GM12891 (cell line): ENCODE measurements at places on chromosomes 16 and 17.

GRCh38 chr16:4686497-4687210, 6.7 kb upstream of the NUDT16L1 start:
- no peak for DNase-seq

GRCh38 chr17:40909755-40910154, 24.7 kb upstream of the KRT20 start:
- DNase-seq: no peak

DNA sequence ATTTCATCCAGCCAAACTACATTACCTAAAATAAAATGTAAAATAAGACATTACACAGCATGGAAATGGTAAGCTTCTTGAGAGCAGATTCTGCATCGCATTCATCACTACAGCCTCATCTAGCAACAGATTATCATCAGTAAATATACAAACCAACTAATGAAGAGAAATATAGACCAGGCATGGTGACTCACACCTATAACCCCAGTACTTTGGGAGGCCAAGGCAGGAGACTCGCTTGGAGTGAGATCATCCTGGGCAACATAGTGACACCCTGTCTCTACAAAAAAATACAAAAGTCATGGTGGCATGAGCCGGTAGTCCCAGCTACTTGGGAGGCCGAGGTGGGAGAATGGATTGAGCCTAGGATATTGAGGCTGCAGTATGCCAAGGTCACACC, 19.9 kb downstream of the NCBP3 start:
- DNase-seq: no peak

GRCh38 chr17:63698886-63699637, 863 bp downstream of the LIMD2 start:
- DNase-seq: peak; percentile 70

GRCh38 chr17:55324296-55324978, 59.7 kb downstream of the HLF start:
- DNase-seq: no peak

GRCh38 chr17:50289991-50290702, 15.9 kb downstream of the TMEM92 start:
- DNase-seq: no peak

- DNase-seq: no peak
Observed at GRCh38 chr17:36929851-36930582, 7.3 kb upstream of the LHX1 start.

GRCh38 chr16:84988328-84989080, 22.8 kb downstream of the ZDHHC7 start:
- no peak for DNase-seq

DNA sequence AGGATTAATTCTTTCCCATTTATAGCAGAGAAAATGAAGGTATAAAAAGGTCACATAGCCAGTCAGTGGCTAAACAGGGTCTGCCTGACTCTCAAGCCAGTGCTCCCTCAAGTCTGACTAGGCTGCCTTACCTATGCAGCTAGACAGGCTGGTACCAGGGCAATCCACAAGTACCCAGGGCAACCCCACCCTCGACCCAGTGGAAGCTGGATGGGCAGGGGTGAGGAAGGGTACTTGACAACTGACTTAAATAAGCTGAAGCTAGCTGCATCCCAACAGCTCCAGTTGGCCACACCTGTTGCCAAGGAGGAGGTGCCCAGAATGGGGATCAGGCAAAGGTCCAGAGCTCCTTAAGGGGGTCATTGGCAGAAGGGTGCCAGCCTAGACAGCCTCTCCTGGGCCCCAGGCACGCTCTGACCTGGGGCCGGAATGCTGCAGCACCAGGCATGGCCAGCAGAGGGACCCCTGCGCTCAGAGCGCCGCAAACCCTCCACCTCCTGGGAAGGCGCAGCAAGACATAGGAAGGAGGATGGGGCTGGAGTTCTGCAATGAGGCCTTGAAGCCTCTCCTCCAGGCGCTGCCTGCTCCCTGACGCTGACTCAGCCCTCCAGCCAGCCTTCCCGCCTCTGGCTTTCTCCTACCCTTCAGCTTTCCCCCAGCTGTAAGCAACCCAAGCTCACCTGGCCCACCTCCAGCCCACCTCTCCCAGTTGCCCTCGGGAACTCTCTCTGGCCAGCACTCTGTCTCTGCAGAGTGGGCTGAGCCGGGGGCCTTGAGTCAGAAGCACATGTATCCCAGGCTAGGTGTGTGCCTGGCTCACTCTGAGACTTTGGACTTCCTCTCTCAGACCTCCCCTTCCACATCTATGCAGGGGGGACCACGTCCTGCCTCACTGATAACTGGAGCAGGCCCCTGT, 28.8 kb downstream of the MPP2 start:
- DNase-seq: peak; percentile 80

DNA sequence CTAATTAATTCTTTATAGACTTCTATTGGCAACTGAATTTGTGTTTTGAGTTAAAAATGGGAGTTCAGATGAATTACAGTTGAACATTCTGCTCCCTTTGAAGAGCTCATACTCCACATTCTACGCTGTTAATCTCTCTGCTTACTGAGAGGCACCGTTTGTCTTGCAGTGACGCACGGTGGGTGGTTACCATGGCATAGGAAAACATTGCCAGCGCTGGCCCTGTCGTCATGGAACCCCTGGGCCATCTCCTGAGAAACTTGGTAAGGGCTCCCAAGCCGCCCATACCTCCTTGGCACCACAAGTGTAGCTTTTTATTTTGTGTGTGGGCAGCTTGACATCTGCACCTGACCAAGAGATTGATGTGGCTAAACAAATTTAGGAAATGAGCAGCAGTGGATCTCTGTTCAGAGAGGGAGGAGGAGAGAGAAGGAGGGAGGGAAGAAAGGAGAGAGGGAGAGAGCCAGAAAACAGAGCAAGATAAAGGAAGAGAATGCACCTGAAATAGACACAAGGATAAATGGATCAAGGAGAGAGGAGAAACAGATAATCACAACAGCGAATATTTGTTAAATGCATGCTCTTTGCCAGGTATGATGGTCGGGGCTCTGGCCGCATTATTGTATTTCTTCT, 398.5 kb downstream of the HAPSTR1 start:
- DNase-seq: no peak

GRCh38 chr16:4692460-4693295, 684 bp upstream of the NUDT16L1 start:
- DNase-seq: no peak

DNA sequence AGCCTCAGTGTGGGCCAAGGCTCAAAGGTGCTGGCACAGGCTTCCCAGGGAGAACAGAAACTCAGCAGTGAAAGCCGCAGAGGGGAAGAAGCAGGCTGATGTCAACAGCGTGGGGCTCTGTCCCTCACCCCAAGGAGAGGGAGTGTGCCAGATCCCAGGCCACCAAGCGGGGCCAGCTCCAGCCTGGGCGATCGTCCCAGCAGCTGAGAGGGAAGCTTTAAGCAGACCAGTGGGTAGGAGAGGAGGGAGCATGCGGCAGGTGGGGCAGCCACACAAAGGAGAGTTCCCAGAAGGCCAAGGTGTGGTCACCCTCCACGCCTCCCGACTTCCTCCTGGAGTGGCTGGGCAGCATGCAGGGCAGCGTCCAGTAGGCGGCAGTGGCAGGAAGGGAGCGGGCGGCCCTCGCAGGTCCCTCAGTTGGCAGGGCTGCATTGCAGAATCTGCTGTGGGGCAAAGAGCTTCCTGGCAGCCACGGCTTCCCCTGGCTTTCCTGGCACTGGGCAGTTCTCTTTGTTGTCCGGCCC, 6.0 kb downstream of the SYNGR2 start:
- no peak for DNase-seq

- no peak for DNase-seq
Observed at GRCh38 chr17:1511756-1512321, 4.6 kb downstream of the INPP5K start.

GRCh38 chr16:72094266-72094610, 591 bp downstream of the DHX38 start:
- DNase-seq: no peak

DNA sequence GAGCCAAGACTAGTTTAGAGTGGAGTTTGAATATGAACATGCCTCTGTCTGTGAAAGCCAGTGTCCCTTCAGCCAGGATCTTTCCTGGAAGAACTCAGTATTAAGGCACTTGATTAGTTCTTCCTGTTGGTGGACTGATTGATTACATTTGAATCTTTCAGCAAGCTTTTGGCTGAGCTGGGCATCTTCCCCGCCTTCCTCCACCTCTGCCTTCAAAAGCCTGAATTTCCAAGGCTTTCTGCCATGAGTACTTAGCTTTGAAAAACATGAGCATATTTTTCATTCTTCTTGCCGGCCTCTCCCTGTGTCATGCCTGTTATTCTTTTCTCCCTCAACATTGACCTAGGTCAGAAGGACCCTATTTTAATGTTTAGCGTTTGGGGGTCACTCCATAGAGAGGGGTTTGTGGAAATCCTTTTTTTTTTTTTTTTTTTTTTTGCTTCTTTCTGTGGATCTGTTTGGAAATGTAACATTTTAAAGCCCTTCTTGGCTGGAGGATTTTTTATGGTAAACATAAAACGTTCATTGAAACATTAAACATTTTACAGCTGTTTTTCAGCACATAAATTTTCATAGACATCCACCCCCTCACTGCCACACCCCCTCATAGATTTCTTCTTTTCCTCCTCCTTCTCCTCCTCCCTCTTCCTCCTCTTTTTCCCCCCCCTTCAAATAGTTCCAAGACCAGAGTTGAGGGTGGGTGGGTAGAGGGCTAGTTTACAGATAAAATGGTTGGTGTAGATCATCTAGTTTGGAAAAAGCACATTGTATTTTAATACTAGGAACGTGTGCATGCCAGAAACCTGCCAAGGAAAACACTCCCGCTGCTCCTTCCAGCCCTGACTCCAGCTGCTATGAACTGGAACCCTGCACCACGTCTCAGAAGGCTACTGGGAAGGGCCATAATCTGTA, 645.9 kb downstream of the WWOX start:
- DNase-seq: no peak

- DNase-seq: peak; percentile 14
Observed at GRCh38 chr16:47523342-47524006, 62.3 kb downstream of the PHKB start.

- no peak for DNase-seq
Observed at GRCh38 chr16:87971933-87972332, 20.7 kb downstream of the BANP start.

DNA sequence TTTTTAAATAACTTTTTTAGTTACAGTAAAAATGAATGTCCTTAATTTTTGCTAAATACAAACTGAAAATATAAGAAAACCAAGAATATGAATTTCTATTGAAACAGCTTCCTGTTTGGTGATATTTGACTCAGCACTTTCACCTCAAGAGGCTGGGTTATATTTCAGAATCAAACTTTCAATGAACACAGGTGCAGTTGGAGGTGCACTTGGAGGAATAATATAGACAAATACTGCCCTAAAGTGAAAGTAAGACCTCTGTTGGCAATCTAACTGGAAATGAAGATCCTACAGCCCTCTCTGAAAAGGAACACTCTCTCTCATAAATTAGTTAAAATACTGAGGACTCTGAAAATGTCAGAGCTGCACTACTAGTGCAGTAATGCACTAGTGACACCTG, 106.2 kb downstream of the BRIP1 start:
- DNase-seq: no peak

GRCh38 chr17:74792586-74793105, 16.5 kb upstream of the NAT9 start:
- no peak for DNase-seq

GRCh38 chr17:5282642-5283217, 646 bp downstream of the RABEP1 start:
- no peak for DNase-seq

GRCh38 chr17:41976142-41976768, 9.7 kb downstream of the CNP start:
- peak; percentile 67 for DNase-seq

DNA sequence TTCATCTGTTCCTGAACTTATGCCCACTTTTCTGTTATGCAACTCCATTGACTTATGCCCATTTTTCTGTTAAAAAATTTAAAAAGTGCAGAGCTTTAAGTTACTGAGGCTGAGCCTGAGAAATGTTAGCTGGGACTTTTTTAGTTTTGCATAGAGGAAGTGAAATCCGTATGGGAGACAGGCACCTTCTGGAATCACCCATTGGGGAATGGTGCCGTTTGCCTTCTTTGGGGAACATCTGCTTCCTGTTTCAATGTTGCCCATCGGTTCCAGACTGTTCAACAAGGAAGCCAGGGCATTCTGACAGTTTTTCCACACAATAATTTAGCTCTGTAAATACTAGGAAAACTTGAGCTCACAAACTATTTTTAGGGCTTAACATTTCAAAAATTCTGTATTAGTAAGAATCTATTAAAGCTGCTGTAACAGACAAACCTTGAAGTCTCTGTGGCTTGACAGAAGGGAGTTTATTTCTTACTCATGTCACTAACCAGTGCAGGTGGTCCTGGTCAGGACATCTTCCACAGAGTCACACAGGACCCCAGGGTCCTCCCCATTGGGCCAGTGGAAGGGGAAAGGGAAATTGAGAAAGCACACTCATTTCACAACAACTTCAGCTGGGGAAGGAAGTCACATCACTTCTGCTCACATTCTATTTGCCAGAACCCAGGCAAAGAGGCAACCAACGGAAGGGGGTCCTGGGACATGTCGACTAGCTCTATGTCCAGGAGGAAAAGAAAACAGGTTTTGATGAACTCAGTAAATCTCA, 17.2 kb downstream of the PRKCB start:
- no peak for DNase-seq

DNA sequence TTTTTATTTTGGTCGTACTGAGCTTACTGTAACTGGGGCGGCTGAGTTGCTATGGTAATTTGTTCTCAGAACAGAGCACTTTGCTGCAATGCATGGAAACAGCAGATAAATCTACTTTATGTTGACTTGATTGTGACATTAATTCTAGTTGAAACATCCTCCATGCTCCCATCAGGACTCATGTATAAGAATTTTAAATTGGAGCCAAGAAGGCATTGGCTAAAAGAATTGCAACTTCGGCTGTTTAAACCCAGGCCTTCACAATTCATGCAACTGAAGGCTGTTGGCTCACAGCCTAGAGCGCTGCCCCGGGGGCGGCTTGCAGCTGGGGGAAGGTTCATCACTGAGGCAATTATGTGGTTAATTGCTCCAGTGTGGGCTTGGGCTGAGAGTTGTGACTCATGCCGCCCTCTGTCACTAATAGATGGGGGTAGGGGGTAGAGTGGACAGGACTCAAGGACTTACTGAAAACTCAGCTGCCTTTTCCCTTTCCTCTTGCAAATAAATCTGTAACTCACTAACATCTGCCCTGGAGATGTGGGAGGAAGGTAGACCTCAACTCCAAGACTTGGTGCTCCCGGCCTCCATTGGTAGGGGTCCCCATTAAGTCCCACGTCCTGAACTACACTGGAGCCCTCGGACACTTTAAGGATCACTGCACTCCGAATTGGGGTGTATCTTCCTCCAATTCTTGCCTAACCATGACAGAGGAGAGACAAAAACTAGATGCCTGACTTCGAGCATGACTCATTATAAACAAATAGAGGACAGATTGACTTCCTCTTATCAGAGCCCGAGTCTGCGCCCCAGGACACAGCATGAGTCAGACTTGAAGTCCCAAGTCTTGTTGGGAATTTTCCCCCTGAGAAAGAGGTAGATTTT, 37.5 kb downstream of the ERCC4 start:
- no peak for DNase-seq

GRCh38 chr17:78617511-78618061, 40.4 kb upstream of the DNAH17 start:
- DNase-seq: no peak

DNA sequence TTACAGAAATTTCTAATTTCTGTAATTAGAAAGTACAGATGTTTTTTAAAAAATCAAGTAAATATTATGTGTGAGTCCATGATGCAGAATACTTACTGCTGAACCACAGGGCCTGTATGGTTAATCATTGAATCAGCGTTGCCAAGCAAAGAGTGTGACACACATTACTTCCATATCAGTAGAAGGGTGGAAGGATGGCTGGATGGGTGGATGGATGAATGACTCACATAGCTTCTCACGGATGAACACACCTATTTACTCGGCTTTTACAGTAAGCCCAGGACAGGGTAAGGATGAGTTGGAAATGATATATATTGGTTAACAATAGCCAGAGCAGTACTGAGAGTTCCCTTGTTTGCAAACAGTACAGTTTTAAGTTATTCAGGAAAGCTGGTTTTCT, 495.9 kb upstream of the RBFOX1 start:
- DNase-seq: no peak
